DND-41 (cell line): ENCODE measurements at places on chromosomes 3 and 15.

DNA sequence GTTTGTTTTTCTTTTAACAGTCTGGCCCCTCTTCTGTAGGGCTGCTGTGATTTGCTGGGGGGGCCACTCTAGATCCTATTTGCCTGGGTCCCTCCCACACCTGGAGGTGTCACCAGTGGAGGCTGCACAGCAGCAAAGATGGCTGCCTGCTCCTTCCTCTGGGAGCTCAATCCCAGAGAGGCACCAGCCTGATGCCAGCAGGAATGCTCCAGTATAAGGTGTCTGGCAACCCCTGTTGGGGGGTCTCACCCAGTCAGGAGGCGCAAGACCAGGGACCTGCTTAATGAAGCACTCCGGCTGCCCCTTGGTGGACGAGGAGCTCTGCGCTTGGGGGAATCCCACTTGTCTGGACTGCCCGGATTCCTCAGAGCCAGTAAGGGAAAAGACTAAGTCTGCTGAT lies 118.3 kb downstream of the GAP43 start:
- DNase-seq: no peak

- no peak for DNase-seq
Measured at GRCh38 chr15:63246691-63247469, 30.5 kb upstream of the APH1B start.

DNA sequence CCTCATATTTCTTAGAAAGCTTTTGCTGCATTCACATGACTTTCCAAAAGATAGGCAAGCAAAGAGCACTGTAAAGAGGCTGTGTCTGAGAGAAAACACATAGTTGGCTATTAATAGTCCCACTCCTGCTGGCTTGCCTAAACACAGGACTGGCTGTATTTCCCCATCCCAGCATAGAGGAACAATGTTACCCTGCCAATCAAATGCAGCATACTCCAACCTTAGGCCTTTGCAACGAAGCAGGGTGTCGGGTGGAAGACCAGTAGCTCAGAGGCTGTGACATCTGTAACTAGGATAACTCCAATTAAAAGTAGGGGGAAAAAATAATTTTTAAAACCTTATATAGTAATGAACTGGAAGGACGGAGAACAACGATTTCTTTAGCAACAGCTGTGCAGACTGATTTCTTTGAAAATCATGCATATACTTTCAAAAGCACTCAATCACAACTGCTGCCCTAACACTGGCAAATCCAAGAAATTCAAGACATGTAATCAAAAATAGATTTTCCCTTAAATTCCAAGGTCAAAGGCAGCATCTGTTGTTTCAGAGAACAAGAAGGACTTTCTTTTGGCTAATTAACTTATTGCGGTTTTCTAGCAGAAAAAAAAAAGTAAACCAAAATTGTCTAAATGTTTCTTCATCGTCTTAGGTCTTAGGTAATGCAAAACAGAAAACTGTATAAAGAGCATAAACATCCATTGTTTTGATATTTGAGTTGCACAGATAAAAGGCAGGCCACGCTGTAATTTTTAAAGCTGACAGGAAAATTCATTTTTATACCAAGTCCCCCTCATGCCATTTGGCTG lies 139.3 kb downstream of the TNIK start:
- DNase-seq: no peak

- DNase-seq: no peak
Measured at GRCh38 chr15:86591994-86592735, 512.5 kb downstream of the AGBL1 start.

DNA sequence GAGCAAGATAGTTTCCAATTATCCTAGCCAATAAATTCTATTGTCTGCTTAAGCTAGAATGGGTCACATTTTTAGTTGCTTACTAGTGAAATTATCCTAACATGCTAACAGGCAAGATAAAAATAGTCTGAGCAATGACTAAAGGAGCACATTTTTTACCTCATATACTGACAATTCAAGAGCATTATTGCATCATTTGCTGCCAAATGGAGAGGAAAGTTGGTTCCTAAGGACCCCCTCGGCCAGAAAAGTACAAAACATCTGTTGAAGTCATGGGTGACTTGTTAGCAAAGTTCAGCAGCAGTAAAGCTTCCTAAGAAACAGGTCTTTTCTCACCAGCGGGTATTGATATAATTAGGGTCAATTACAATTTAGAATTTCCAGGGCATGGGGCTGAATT lies 1001.0 kb downstream of the FHIT start:
- no peak for DNase-seq

DNA sequence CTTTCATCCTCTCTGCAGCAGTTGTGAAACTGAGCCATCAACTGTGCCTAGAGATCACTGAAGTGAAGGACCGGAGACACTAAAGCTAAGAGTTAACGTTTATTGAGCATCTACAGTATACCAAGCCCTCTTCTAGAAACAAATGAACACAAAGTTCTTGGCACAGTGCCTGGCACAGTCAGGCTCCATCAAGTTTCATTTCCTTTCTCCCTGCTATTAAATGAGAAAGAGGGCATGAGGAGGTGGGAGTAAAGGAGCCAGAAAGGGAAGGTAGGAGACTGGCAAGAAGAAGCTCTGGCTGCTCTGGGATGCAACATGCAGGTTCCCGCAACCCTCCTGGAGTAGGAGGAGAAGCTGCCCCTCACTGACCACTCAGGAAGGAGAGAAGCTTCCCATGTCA lies 30.6 kb downstream of the CYP19A1 start:
- DNase-seq: no peak

DNA sequence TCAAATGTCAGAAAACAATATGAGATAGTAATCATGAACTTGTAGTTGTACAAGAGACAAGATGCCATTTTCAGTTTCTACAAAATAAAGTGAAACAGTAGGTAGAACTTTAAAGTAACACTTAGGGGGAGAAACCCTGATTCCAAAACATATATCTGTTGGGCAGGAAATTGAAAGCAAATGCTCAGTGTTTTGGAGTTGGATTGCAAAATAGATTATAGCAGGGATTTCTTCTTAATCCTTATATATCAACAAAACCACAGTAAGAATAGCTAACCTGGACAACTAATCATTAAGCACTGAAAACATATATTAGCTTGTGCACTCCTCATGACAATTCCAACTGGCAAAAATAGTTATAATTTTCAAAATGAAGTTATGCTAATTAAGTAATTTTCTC lies 46.9 kb downstream of the COMMD2 start:
- DNase-seq: no peak
